ENCODE measurements at places on chromosomes 6 and 20.

DNA sequence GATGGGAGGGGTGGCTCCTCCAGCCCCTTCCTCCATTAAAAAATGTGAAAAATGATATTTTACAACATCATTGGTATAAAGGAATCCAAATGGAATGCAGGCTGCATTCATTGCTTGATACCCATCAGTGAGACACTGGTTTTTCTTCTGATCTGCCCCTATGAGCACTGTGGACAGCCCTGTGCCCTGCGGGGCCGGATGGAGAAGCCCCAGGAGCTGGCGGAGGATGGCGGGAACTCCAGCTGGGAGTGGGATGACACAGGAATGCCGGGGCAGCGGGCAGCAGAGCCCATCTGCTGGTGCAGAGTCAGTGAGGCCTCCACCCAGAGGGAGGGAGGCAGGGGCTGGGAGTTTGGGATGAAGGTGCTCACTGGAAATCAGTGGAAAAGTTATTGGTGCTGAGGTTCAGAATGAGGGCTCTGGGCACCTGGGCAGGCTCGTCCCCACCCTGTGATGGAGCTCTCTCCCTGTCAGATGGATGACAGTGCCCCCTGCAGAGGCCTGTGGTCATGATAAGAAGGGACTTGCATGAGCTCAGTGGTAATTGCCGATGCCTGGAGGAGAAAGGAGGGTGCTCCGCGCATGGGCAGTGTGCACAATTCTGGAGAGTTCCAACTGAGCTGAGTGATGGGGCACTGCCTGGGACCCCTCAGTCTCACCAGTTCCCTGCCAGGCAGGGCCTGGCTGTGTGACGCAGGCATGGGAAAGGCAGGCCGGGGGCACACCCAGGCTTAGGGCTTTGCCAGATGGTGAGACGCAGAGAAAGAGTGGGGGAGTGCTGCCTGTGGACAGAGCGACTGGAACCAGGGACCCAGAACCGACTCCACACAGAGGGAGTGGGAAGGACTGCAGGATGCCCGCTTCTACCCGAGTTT, 23.2 kb downstream of the CTCFL start:
- DNase-seq: no peak

DNA sequence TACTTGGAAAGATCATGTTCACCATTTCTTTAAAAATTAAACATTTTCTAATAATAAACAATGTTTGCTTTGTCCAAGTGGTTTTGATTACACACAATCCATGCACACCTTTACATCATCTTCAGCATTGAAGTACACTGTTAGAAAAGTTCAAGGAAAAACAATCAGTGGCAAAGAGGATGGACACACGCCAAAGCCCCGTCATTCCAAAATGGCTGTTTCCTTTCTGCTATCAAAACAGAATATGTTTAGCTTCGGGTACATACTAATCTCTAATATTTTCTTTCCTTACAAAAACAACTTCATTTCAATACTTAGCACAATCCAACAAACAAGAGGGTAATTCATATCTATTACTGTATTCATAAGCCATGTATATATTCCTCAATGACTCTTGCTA, 24.5 kb downstream of the REPS1 start:
- DNase-seq: no peak

DNA sequence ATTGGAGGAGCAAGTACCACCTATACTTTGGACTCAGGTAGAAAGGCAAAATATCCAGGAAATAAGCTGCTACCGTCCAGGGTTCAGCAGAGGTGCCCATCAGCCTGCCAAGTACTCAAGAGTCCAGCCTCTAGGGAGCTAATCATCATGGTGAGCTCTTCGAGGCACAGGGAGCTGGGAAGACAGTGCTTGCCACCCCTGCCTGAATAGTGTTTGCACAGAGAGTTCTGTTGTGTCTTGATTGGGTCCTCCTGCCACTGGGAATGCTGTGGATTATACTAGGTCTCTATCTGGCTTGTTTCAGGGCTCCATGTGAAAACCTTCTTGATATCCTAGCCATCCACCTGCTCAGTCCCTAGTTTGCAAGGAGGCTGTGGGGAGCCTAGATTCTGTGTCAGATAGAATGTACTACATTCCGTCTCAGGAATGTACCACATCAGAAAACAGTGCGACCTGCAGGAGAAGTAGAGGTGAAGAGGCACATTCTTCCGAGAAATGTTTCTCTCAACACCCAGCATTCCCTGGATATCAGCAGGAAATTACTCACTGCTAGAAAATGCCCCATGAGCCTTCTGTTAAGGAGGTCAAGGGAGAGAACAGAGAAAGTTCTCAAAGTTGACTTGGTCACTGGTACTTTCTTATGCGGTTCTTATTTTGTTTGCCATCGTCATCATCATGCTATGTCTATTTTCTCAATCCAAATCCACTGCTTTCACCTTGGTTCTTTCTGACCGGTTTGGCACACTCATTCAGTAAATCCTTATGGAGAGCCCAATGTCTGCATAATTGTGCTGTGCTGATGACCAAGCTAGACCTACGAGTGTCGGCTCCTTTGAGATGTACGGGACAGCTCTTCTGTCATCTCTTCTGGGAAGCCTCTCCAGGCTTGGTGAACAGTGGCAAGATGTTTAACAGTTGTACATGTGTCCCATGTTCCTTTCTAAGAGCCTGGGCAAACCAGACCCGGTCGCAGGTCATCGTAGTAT, 30.7 kb downstream of the PTPN1 start:
- no peak for DNase-seq

GRCh38 chr20:1811621-1812498, 83.3 kb upstream of the SIRPA start:
- no peak for DNase-seq

DNA sequence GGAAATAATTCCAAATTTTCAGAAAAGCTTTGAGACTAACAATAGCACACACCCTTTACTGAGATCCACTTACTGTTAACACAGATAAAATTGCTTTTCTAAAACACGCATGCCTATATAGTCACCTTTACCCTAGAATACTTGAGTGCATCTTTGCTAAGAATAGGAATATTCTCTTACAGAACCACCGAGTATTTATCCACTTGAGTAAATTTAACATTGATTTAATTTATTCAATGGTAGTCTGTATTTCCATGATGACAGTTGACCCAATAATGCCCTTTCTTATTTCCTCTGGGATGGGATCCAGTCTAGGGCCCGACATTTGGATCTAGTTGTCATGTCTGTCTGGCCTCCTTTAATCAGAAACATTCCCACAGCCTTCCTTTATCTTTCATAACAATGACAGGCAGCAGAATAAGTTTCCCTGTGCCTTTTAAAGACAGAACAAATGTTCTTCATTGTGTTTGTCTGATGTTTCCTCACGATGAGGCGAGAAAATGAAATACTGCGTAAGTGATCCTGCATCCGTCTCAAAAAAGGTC, 56.6 kb upstream of the ERVFRD-1 start:
- no peak for DNase-seq

GRCh38 chr6:126944512-126944911, 174.0 kb upstream of the RSPO3 start:
- no peak for DNase-seq

GRCh38 chr6:53494076-53494475, 50.8 kb downstream of the GCLC start:
- no peak for DNase-seq

GRCh38 chr20:45300961-45301360, 5.7 kb upstream of the RBPJL start:
- no peak for DNase-seq

GRCh38 chr6:29834564-29835436, 7.2 kb downstream of the HLA-G start:
- peak; percentile 41 for DNase-seq

DNA sequence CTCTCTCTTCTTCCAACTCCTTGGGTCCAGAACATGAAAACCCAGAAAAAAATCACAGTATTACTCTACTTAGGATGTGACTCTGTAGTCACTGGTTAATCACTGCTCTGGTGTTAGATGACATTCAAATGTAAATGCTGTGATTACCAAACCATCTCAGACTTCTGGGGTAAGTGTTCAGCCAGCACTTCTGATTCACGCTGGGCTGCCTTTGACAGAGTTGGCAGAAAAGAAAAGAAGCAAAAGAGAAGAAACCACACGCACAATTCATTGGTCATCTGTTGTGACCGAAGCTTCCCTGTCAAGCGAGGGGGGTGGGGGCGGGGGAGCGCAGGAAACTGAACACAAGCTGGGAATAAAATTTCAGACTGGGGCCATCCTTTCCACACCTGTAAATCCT, 82.7 kb downstream of the PSMG4 start:
- DNase-seq: no peak

GRCh38 chr6:141203902-141204575, 928.7 kb upstream of the GJE1 start:
- no peak for DNase-seq

- DNase-seq: no peak
Measured at GRCh38 chr20:11153819-11154218, 480.0 kb upstream of the JAG1 start.

DNA sequence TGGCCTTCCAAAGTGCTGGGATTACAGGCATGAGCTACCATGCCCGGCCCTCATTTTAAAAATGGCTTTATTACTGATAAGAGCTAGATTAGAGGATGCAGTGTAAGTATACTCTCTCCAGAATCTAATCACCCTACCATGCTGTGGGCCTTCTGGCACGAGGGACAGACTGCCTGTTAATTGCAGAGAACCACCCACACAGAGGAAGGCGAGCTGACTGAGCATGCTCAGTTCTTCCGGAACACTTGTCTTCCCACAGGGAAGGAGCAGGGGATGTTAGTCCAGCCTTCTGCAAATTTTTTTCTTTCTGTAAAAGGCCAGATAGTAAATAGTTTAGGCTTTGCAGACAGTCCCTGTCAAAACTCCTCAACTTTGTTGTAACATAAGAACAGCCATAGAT, 48.9 kb downstream of the ALDH5A1 start:
- no peak for DNase-seq

DNA sequence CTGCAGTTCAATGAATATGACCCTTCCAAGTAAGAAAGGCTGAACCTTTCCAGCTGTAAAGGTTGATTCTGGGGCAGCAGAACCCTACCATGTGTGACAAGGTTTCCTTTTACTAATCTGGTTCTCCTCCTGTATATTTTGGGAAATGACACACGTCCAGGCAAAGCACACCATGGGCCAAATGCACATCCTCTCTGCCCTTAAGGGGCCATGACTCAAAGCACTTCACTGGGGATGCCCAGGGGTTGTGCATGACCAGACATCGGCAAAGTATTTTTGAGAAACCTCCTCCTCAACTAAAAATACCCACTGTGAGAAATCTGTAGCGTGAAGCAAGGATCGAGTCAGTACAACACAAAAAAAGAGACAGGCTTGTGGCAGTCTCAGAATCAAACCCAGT, 174.7 kb downstream of the BACH2 start:
- DNase-seq: no peak

DNA sequence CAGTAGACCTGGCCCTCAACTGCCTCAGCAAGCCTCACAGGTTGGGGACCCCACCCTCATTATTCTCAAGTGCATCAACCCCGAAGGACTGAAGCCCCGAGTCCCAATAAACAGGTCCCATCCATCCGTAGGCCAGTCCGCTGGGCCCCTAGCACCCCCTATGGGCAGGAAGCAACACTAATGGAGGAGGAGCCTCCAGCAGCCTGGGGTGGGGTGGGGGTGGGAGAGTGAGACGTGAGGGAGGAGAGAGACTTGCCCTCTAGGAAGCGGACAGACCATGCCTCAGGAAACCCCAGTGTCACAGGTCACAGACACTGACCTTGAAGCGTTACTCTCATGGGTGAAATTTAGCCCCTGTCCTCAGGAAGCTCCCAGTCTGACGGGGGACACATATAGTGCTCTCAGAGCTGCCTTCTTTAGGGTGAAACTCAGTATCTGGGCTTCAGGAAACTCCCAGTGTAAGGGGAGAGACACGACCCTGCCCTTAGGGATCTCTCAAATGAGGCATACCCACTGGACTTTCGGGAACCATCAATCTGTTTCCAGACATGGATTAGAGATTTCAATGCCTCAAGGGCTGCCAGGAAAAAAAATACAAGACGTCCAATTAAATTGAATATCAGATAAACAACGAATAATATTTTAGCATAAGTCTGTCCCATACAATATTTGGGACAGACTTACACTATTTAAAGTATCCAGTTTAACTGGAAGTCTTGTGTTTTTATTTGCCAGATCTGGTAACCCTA, 125.8 kb downstream of the MRPL14 start:
- no peak for DNase-seq

DNA sequence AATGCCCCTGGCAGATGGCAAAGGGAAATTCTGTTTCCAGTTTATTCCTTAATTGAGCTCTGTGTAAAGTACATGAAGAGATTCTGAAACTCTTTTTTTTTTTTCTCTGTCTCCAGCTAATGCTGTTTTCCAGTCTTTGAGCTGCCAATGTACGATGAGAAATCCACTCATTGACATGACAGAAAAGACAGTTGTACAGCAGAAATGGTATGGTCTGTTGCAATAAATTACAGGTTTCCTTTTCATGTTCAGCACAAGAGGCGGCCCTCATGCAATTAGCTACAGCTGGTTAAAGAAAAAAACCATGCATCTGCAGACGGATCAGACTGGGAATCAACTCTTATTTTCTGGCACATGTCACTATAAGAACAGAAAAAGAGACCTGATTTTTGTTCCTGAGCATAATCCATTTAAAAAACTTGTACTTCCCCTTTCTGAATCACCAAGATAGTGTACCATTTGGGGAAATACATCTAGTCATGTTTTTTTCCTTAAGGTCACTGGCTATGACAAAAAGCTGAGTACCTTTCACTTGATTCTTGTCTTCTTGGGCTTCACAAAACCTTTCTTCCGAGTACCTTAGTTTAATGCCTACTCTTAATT, 289.8 kb upstream of the PREP start:
- DNase-seq: no peak

DNA sequence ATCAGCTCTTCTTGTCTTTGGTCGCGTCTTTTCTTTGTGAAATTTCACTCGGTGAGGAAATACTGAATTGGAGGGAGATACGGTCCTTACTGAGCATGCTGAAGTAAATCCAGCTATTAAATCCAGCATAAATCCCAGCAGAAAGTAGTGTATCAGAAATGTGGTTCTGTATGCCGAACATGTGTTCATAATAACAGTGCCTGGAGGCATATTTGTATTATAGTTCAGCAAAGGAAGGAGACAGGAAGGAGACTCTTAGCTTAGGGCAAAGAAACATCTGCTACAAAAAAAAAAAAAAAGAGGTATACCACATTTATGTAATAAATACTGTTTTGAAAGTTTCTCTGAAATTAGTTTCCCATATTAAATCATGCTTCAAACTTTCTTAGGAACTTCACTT, 211.8 kb downstream of the PLCB4 start:
- DNase-seq: no peak

- DNase-seq: no peak
Measured at GRCh38 chr6:84220809-84221409, 6.5 kb downstream of the CEP162 start.

DNA sequence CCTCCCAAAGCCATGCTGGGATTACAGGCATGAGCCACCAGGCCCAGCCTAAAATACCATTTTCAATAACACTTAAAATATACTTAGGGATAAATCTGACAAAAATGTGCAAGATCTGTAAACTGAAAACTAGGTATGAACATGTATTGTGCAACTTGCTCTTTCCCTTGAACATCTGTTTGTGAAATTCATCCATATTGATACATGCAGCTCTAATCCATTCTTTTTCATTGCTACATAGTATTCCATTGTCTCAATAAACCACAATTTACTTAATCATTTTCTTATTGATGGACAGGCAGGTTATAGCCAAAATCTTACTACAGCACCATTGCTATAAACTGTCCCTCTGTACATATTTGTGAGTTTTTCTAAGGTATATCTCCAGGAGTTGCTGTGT, 4.7 kb upstream of the SLC22A16 start:
- no peak for DNase-seq

Measured in stimulated activated CD8-positive, alpha-beta memory T cell treated with anti-CD3 and anti-CD28 coated beads, Interleukin-7, amount 100 ng/mL, for 1 hour (primary cell).